ENCODE measurements at places on chromosomes 2 and 18. TPM values are rescaled to one million over a fixed set of nuclear protein-coding genes. Genes with fewer than 3 reads are reported as not detected.
A peak's percentile ranks its signal among the peaks of the same experiment; 100 is the strongest.

LHCGR gene
- total RNA-seq = not detected

RAB27B gene
- 0.11 TPM for total RNA-seq

- no peak overlapping the region for H3K4me3 ChIP-seq
- DNase-seq = no peak
- no peak overlapping the region for H3K27ac ChIP-seq
- no peaks in the 10 kb centered on the region for H3K4me1 ChIP-seq
These were observed 157.9 kb upstream of the FOSL2 start for GRCh38 chr2:28234807-28235206.

DNA sequence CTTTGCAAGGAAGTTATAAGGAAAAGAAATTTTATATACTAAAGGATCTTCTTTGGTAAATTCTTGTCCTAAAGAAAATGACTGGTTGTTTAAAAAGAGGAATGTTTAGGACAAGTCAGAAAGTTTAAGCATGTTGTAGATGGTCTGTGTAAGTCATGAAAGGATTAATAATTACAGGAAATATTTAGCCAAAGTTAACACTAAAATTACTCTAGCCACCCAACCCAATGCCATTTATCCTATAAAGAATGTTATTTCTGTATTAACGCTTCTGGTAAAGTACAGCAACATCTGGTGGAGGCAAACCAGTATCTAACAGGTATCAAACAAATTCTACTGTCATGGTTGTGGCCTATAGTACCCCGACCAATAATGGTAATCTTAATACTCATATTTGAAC is 546.9 kb upstream of the PKDCC start:
- no peaks in the 10 kb centered on the region for H3K36me3 ChIP-seq
- H3K4me3 ChIP-seq = no peak overlapping the region
- no peak overlapping the region for H3K27ac ChIP-seq
- no peaks in the 10 kb centered on the region for H3K27me3 ChIP-seq
- no peaks in the 10 kb centered on the region for H3K4me1 ChIP-seq
- no peak for DNase-seq

DNA sequence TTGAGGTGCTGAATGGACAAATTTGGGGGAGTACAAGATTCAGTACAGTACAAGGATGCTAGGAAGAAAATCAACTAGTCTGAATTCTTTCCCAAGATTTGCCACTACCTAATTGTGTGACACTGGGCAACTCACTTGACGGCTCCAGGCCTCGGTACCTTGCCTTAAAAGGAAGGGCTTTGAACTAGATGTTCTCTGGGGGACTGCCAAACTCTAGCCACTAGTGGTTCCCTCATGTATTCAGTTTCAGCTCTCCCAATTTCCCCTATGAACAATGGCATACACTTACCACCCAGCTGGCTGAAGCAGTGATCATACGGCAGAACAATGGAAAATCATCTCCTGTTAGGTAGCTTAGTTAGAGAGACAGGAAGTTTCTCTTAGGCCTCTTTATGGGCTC is 73.4 kb downstream of the VWC2L start:
- H3K27ac ChIP-seq = no peak overlapping the region
- H3K36me3 ChIP-seq = no peaks in the 10 kb centered on the region
- no peaks in the 10 kb centered on the region for H3K4me1 ChIP-seq
- no peak for DNase-seq
- H3K4me3 ChIP-seq = no peak overlapping the region

DNA sequence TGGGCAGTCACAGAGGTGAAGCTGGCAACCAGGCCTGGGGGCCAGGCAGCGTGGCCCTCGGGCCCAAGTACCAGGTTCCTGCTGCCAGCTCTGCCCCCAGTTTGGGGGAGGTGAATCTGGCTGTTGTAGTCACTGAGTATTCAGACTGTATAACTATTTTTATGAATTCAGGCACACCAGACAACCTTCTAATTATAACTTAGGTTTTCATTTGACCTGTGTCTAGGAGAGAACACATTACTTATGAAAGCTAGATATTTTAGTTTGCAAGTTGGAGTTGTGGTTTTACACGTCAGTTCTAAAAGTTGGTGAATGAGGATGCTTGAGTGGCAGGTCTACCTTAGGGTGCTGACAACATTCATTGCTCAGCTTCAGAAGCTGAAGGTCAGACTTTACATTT is 71.7 kb downstream of the LIMS1 start:
- H3K36me3 ChIP-seq = no peaks in the 10 kb centered on the region
- DNase-seq = no peak
- no peaks in the 10 kb centered on the region for H3K27me3 ChIP-seq
- H3K27ac ChIP-seq = no peak overlapping the region

DNA sequence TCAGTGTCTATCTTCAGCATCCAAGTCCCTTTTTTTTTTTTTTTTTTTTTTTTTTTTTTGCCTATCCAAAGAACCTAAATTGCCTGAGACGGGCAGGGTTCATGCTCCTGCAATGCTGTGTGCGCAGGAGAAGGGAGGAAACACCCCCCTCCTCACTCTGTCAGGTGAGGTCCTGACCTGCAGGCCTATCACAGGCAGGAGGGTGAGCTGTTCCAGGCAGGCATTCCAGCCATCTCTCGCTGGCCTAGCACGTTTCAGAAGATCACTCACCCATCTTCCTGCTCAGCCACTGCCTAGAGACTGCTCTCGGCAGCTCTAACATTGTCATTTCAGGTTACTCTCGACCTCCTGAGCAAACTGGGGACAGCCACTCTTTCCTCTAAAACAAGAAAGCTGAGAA is 48.4 kb upstream of the LAPTM4A start:
- DNase-seq = no peak
- H3K4me3 ChIP-seq = no peak overlapping the region
- H3K27ac ChIP-seq = no peak overlapping the region
- peaks cover 13% of the 10 kb centered on the region for H3K4me1 ChIP-seq

DNA sequence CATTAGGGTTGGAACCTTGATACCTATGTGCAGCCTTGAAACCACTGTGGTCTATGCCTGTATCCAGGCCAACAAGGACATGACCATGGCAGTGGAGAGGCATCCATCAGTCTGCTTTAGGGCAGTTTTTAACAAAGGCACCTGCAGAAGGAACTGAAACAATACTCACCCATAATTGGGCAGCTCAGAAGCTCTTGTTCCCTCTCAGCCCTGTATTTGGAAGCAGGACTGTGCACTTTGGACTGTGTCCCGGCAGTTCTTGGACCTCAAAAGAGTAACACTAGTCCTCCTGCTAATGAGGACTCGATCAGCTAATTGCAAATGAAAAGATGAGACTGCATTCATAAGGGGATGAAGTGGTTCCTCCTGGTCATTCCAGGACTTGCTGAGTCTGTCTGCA is 500.2 kb upstream of the TNP1 start:
- no peak for DNase-seq
- no peaks in the 10 kb centered on the region for H3K4me1 ChIP-seq
- H3K36me3 ChIP-seq = no peaks in the 10 kb centered on the region
- no peak overlapping the region for H3K4me3 ChIP-seq
- no peak overlapping the region for H3K27ac ChIP-seq
- H3K27me3 ChIP-seq = no peaks in the 10 kb centered on the region

- H3K4me3 ChIP-seq = no peak overlapping the region
- H3K27ac ChIP-seq = no peak overlapping the region
These were observed 347.5 kb downstream of the CELF4 start for GRCh38 chr18:37218022-37218590.

GRCh38 chr2:167423731-167424130 is 535.5 kb downstream of the XIRP2 start:
- H3K4me3 ChIP-seq = no peak overlapping the region
- no peak overlapping the region for H3K27ac ChIP-seq
- no peak for DNase-seq
- H3K4me1 ChIP-seq = no peaks in the 10 kb centered on the region
- H3K27me3 ChIP-seq = no peaks in the 10 kb centered on the region

GRCh38 chr2:23563673-23564614 is 179.0 kb downstream of the KLHL29 start:
- H3K27me3 ChIP-seq = no peaks in the 10 kb centered on the region
- DNase-seq = no peak
- no peak overlapping the region for H3K27ac ChIP-seq
- H3K36me3 ChIP-seq = no peaks in the 10 kb centered on the region
- H3K4me3 ChIP-seq = no peak overlapping the region
- H3K4me1 ChIP-seq = no peaks in the 10 kb centered on the region

DNA sequence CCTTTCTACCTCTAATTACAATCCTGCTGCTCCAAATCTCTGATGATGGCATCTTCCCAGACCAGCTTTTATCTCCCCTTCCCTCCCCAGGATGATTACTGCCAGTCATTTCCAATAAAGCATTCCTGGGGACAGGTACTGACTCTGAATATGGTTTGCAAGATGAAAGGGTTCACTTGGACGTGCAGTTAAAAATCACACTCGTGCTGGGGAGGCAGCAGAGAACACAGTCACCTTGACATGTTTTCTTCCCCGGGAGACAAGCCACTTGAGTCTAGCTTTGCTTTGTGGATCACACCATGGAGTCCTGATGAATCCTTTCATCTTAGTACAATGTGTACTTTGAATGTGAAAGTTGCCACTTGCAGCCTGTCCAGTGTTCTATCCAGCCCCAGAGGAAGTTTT is 175.0 kb downstream of the ALPK2 start:
- no peak for DNase-seq
- H3K4me1 ChIP-seq = no peaks in the 10 kb centered on the region
- H3K4me3 ChIP-seq = no peak overlapping the region

GRCh38 chr2:99480390-99480789 is 9.4 kb downstream of the REV1 start:
- no peak for DNase-seq
- no peak overlapping the region for H3K4me3 ChIP-seq
- H3K27me3 ChIP-seq = no peaks in the 10 kb centered on the region
- H3K4me1 ChIP-seq = peaks cover 61% of the 10 kb centered on the region
- peak overlapping the region; percentile 76 for H3K27ac ChIP-seq

DNA sequence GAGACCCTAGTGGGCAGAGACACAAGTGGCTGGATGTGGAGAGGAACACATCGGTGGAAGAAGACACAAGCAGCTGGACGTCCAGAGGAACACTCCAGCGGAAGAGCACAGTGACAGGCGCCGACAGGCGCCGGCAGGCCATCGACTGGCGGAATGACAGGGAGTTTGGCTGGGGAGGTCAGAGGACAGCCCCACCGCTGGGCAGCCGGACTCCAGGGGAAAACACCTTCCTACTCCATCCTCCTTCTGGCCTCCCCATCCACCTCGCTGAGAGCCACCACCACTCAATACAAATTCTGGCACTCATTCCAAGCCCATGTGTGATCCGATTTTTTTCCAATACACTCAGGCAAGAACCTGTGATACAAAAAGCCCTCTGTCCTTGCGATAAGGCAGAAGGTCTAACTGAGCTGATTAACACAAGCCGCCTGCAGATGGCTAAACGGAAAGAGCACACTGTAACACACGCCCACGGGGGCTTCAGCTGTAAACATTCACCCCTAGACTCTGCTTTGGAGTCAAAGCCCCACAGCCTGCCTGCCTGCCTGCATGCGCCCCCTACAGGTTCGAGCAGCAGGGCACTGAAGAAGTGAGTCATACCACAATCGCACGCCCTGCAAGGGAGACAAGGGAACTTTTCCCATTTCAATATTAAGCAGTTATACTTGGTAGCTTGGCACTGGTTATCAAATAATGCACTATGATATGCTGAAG is 50.2 kb upstream of the LRP1B start:
- H3K4me1 ChIP-seq = no peaks in the 10 kb centered on the region
- no peaks in the 10 kb centered on the region for H3K27me3 ChIP-seq
- DNase-seq = no peak
- no peaks in the 10 kb centered on the region for H3K36me3 ChIP-seq
- H3K4me3 ChIP-seq = no peak overlapping the region

- DNase-seq = no peak
- H3K4me3 ChIP-seq = no peak overlapping the region
- peaks cover 9% of the 10 kb centered on the region for H3K4me1 ChIP-seq
- H3K27me3 ChIP-seq = no peaks in the 10 kb centered on the region
- H3K36me3 ChIP-seq = no peaks in the 10 kb centered on the region
These were observed 103.1 kb downstream of the MSTN start for GRCh38 chr2:189959450-189959849.

GRCh38 chr2:3806730-3807129 is 103.4 kb downstream of the DCDC2C start:
- no peaks in the 10 kb centered on the region for H3K36me3 ChIP-seq
- no peak for DNase-seq
- H3K4me3 ChIP-seq = no peak overlapping the region
- H3K27me3 ChIP-seq = no peaks in the 10 kb centered on the region

DNA sequence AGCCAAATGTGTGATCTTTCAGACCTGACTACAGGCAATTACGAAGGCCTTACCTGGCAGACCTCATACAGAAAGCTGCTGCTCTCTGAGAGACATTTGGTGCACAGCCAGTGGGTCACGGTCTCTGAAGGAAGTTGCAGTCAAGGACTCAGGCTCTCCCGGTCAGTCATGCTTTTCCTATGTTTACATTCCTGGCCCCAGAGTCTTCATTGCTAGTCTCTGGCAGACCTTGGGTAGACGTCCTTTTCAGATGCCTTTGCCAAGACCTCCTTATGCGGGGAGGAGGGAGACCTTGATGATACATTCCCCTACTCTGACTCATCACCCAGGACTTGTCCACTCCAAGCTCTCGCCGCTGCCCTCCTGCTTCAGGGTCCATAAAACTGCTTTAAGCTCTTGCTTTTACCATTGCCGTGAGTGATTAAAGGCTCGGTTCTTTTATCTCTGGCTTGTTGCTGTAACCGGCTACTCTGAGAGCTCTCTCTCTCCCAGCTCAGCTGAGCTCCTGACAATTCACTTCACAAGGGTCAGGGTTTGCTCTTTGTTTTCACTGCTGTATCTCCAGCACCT is 62.0 kb upstream of the SLC35F5 start:
- no peaks in the 10 kb centered on the region for H3K36me3 ChIP-seq
- H3K27ac ChIP-seq = no peak overlapping the region
- no peaks in the 10 kb centered on the region for H3K27me3 ChIP-seq
- DNase-seq = no peak
- H3K4me3 ChIP-seq = no peak overlapping the region

- DNase-seq = no peak
- H3K4me1 ChIP-seq = no peaks in the 10 kb centered on the region
- no peak overlapping the region for H3K4me3 ChIP-seq
- H3K36me3 ChIP-seq = no peaks in the 10 kb centered on the region
These were observed 567.1 kb upstream of the POU3F3 start for GRCh38 chr2:104286841-104287240.

DNA sequence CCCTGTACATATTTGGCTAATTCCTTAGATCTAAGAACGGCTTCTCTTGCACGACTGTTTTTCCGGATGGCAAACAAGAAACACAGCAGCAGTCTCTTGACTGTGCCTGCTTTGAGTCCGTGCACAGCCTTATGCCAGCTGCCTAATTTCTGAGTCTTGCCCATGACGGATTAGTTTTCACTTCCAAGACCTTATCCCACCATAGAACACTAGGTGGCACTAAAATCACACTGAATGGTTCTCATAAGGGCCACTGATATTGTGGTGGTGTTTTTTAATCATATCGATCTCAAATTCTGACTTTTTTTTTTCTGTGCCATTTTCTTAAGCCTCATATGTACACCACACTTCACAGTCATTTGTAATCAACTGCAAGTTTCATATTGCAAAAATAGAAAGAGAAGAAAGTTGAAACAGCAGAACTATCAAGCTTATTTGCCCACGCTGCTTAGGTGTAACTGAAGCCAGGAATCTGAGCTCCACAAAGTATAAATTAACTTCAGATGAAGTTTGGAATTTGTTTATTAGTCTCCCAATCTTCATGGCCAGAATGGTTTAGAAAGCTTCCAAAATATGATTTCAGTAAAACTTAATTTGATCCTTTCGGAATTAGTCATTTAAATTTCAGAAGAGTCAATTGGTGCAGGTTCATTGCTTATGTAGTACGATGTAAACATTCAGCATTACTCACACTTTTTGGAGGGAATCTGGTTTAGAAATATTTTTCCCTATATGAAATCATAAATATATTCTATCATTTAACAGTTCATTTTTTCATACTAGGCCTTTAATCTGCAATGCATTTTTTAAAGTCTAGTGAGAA is 45.5 kb upstream of the SCN7A start:
- no peak overlapping the region for H3K4me3 ChIP-seq
- H3K36me3 ChIP-seq = no peaks in the 10 kb centered on the region
- H3K27ac ChIP-seq = no peak overlapping the region
- DNase-seq = peak; percentile 86
- no peaks in the 10 kb centered on the region for H3K4me1 ChIP-seq

All from Karpas-422 (cell line).